ENCODE measurements at places on chromosomes 16 and 17.
A peak's percentile ranks its signal among the peaks of the same experiment; 100 is the strongest.

DNA sequence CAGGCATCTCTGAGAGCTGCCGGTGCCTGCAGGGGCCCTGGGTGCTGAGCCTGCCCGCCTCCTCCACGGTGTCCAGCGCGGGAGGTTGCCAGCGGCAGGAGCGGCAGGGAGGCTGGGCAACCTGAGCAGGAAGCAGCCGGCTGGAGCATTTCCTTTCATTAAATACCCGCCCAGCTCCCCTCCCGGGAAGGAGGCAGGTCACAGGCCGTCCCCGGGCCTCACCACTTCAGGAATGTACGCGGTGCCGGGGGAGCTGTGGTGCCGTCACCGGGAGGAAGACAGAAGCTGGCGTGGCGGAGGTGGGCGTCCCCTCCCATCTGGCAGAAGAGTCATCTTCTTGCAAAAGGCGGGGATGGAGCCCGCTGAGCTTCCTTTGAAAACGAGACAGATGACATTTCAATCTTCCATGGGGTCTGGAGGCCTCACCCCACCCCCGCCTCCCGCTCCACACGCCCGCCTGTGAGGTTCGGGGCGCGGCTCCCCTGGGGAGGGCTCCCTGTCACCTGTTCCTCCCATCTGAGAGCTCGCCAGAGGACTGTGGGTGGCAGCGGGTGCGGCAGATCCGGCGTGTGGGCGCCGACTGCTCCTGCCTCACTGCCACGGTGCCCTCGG is 16.0 kb downstream of the SOX8 start:
- peak; percentile 77 for DNase-seq

DNA sequence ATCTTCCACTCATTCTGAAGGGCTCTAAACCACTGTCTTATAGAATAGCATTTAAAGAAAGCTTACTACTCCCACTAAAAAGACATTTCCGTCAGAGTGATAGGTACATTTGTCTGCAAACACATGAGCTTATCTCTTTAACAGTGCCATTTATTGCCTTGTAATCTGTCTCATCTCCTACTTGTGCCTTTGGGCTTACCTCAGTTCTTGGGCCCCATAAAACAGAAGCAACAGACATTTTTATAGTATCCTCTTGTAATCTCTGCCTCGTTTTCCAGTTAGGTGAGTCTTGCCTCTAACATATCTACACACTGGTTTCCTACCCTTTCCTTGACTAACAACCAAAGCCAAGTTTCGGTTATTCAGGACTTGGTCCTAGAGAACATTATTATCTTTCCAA is 681.4 kb upstream of the KIF2B start:
- no peak for DNase-seq

DNA sequence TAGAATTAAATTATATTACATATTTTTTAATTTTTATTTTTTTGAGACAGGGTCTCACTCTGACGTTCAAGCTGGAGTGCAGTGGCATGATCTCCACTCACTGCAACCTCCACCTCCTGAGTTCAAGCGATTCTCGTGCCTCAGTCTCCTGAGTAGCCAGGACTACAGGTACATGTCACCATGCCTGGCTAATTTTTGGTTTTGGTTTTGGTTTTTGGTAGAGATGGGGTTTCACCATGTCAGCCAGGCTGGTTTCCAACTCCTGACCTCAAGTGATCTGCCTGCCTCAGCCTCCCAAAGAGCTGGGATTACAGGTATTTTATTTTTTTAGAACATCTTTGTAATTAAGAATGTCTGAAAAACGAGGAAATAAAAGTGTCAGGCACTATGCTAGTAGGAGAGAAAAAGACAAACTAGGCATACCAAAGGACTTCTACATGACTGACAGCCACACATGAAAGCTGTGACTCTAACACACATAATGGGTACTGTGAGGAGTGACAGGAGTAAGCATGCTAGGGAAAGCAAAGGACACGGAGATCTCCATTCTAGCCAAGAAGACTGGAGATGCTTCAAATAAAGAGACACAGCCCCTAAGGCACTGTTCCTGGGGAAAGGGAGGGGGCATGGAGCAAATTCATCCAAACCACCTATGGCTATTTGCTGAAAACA is 7.3 kb downstream of the GNA13 start:
- no peak for DNase-seq

GRCh38 chr17:33169580-33170285 is 123.4 kb downstream of the ASIC2 start:
- DNase-seq, result no peak

DNA sequence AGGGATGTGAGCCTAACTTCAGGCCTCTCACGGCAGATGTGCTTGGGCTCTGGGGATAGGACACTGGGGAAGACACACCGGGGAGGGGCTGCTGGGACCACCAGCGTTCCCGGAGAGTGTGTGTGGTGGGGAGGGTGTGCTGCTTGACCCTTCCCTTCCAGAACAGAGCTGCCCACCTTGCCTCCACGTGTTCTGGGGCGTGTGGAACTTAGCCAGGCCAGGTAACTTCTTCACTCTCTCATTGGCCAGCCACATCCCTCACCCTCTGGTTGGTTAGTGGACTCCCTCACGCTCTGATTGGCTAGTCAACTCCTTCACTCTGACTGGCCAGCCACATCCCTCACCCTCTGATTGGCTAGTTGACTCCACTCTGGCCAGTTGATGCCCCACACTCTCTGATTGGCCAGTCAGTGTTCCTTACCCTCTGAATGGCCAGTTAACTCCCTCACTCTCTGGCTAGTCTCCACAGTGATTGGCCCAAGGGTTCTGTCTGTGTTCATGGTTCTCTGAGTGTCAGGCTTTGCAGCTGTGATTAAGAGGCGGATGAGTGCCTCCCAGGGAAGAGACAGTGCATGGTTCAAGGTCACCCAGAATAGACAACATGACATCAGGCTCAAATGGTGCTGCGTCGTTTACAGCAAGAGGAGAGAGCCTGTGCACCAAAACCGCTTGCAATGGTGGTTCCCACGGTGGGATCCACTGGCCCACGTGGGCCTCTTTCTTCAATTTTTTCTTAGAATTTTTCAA is 10.0 kb downstream of the TMEM235 start:
- no peak for DNase-seq

DNA sequence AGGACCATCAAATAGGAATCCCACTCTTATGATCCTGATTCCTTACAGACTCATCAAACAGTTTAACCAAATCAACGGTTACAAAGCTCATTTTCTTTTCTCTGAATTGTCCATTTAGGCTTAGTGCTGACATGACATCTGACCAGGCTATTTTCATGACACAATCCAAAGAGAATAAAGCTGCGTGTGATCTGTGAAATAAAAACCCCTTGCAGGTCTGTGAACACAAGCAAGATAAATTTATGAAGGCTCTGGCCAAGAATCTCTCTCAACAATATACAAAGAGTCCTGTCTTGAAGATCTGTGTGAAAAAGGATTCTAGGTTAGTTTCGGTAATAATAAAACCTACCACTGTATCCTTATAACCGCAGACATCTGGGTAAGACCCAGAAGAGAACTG is 22.0 kb downstream of the COG1 start:
- no peak for DNase-seq

GRCh38 chr17:62017496-62017895 is 47.6 kb downstream of the MED13 start:
- DNase-seq, result no peak

- DNase-seq, result no peak
Observed at GRCh38 chr16:11090232-11090631, 145.9 kb downstream of the CLEC16A start.

DNA sequence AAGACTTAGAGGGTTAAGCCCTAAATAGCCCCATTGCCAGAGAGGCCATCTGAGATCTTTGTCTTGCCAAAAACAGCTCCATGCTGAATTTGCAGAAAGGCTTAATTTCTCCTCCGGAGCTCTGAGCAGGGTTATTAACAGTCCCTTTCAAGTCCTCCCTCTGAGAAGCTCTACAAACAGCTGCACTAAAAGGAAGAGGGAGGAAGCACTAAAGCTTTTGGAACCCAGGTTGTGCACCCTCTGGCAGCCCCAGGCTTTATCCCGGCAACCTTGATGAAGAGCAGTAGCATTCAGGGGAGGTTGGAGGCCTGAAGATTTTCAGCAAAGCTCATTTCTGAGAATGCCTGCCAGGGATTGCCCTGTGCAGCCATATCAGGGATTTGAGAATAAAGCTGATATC is 554.7 kb downstream of the RBFOX1 start:
- DNase-seq, result no peak

Data from CD4-positive, alpha-beta T cell treated with Interleukin-4 for 4 hours (primary cell).